Epithelial cell of esophagus (primary cell): ENCODE measurements at places on chromosomes 6 and 20.

DNA sequence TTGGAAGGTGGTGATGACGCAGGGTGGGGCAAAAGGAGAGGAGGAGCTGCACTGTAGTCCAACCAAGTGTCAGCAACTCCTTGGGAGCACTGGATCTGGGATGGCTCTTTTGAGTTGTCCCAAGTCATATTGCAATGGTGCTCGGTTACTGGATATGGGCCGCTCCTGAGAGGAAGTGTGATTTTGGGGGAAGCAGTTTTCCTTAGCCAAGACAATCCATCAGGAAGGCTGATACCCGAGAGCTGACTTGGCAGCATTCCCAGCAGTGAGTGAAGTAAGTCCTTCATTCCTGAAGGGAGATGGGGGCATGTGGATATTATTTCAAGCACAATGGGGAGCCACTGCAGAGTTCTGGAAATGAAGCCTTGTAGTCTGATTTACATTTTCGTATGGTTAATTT, 354.1 kb downstream of the RFPL4B start:
- DNase-seq, result no peak

GRCh38 chr20:40634891-40635290, 54.1 kb downstream of the MAFB start:
- no peak for DNase-seq

GRCh38 chr6:143253586-143253985, 192.9 kb downstream of the AIG1 start:
- DNase-seq, result no peak

- no peak for DNase-seq
These were observed 35.6 kb downstream of the MOCS1 start for GRCh38 chr6:39898625-39899024.

GRCh38 chr20:49578436-49578835, 10.5 kb upstream of the PTGIS start:
- DNase-seq, result no peak

DNA sequence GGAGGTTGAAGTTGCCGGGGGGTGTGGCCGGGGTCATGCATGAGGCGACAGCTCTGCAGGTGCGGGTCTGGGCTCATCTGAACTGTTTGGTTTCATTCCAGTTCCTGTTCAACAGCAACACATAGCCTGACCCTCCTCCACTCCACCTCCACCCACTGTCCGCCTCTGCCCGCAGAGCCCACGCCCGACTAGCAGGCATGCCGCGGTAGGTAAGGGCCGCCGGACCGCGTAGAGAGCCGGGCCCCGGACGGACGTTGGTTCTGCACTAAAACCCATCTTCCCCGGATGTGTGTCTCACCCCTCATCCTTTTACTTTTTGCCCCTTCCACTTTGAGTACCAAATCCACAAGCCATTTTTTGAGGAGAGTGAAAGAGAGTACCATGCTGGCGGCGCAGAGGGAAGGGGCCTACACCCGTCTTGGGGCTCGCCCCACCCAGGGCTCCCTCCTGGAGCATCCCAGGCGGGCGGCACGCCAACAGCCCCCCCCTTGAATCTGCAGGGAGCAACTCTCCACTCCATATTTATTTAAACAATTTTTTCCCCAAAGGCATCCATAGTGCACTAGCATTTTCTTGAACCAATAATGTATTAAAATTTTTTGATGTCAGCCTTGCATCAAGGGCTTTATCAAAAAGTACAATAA, 72.5 kb downstream of the PTPN1 start:
- no peak for DNase-seq

- no peak for DNase-seq
These were observed 699.5 kb upstream of the FLRT3 start for GRCh38 chr20:15036948-15037347.

DNA sequence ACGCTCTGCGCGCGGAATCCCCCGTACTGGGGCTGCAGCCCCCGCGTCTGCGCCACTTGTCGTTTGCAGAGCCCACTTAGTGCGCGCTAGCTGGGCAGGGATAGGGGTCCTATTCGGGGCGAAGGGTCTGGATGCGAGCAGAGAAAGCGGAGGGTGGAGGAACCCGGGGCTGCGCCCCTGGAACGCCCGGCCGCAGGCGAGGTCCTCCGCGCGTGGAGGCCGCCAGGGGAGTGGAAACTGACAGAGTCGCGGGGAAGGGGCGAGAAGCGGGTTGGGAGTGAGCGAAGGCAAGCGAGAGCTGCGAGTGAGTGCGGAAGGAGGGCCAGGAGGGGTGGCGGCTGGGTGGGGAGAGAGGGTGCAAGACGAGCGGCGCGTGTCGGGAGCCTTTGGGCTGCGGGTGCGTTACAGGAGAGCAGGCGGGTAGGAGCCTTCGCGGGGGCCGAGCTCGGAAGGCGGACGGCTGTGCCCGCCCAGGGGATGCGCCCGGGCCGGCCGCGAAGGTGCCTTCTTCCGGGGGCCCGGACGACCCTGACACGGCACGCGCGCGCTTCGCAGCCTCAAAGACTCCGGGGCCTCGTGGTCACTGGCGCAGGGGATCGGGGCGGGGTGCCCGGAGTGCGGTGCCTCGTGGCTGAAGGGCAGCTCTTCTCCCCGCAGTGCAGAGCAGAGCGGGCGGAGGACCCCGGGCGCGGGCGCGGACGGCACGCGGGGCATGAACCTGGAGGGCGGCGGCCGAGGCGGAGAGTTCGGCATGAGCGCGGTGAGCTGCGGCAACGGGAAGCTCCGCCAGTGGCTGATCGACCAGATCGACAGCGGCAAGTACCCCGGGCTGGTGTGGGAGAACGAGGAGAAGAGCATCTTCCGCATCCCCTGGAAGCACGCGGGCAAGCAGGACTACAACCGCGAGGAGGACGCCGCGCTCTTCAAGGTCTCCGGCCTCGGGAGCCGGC, 1.2 kb downstream of the IRF4 start:
- DNase-seq, result peak; percentile 12

- peak; percentile 61 for DNase-seq
These were observed 12.0 kb downstream of the PFDN4 start for GRCh38 chr20:54219751-54220426.

GRCh38 chr20:8431538-8432434, 299.7 kb downstream of the PLCB1 start:
- no peak for DNase-seq

- DNase-seq, result no peak
These were observed 455.9 kb upstream of the MARCKS start for GRCh38 chr6:113401231-113401630.

DNA sequence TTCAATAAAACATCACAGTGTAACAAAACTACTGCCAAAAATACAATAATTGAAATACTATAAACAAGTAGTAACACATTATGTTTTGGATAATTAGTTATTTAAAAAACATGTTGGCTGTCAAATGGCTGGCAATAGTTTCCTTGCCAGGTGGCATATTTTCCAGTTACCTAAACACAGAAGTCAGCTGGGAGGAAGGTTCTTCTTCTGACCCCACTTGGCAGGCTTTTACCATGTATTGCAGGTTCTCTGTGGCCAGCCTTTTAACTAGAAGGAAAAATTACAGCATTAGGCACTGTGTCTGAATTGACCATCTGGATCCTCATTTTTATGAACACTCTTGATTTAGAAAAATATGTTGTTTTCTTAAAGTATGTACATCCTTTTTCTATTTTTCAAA, 131.4 kb downstream of the MMS22L start:
- DNase-seq, result no peak

- DNase-seq, result no peak
These were observed 2.0 kb downstream of the TBX18 start for GRCh38 chr6:84762220-84763002.

DNA sequence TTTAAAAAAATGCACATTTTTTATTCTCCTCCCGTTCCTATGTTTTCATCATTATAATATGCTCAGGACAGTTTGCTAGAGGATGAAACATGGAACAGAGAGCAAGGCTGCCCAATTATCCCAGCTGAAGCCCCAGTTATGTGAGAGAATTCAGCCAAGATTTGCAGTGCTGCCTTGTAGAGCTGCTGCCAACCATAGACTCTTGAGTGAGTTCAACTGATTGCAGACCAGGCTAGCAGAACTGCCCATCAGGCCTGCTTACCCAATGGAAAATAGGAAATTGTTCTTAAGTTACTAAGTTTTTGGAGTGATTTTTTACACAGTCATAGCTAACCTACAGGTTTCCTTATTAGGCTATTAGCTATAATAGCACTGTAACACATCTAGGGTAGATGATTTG, 128.7 kb upstream of the VGLL2 start:
- DNase-seq, result no peak

GRCh38 chr6:2630891-2631571, 119.7 kb downstream of the MYLK4 start:
- peak; percentile 62 for DNase-seq

DNA sequence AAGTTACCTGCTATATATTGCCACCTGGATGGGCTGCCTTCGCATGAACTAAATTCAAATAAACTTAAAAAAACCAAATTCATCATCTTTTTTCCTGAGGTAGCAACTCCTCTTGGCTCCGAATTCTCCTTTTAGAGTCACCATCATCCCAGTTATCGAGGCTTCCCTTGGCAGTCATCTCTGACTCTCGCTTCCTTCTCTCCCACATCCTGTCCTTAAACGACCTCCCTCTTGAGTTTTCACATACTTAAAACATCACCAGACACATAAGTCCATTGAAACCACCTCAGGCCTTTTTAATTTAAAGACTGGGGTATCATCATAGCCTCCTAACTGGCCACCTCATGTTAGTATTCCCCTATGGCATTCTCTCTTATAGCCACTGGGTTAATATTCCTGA, 296.1 kb upstream of the FLRT3 start:
- DNase-seq, result peak; percentile 15

DNA sequence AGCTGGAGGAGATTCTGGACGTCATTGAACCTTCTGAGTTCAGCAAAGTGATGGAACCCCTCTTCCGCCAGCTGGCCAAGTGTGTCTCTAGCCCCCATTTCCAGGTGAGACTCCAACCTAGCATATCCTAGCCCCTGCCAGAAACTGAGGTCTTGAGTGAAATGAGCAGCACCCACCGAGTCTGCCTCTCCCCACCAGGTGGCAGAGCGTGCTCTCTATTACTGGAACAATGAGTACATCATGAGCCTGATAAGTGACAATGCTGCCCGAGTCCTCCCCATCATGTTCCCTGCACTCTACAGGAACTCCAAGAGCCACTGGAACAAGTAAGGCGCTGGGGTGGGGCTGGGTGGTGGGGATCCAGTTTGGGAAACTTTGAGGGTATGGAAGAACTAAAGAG, 4.6 kb downstream of the MEA1 start:
- peak; percentile 46 for DNase-seq

GRCh38 chr20:1900321-1900801, 5.2 kb downstream of the SIRPA start:
- peak; percentile 76 for DNase-seq
